ENCODE measurements at places on chromosomes 11 and 22. TPM values are rescaled to one million over a fixed set of nuclear protein-coding genes. Genes with fewer than 3 reads are reported as not detected.

- DNase-seq = no peak
Measured at GRCh38 chr22:48882636-48883200, 945.0 kb downstream of the BRD1 start.

DNA sequence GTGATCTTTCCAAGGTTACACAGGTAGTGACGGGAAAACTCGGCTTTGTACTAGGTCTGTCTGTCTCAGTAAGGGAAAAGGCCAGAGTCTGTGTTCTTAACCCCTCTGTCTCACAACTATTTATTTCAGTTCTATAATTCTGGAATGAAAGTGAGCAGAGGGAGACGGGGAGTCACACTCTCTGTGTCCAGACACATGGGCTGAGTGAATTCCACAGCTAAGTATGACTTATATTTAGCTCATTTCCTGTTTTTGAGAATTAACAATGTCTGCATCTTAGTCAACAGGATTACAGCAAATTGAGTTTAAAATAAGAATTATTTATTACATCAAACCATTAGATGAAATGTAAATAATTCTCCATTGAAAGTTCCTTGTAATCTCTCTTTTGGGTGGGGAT is 62.5 kb upstream of the OR4B1 start:
- no peak for DNase-seq

GRCh38 chr11:14361951-14362350 is 3.0 kb upstream of the RRAS2 start:
- no peak for DNase-seq

DNA sequence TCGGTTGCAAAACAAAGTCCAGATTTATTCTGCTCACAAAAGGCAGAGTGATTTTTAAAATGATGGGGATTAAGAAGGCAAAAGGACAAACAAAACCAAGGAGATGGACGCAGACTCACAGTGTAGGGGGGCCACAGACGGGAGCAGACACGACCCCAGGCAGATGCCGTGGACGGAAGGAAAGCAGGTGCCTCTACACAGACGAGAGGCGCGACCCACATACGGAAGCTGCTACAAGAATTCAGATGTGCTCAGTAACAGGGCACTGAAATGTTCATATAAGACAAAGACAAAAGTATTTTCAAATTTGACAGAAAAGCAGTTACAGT is 148.9 kb downstream of the BRD1 start:
- DNase-seq = no peak

GRCh38 chr22:20437613-20438426 is at the start of gene SCARF2:
Gene SCARF2 (minus strand): TSS chr22:20437825. CDS start chr22:20437754, 71 bp downstream.
- peak; percentile 65 for DNase-seq

ZNF214 gene
- total RNA-seq = 0.20 TPM
